HT1080 (cell line): ENCODE measurements at places on chromosomes 3 and 15. TPM values are rescaled to one million over a fixed set of nuclear protein-coding genes. Genes with fewer than 3 reads are reported as not detected.

The TRMT10C gene
- 47.6 and 50.8 TPM in 2 replicates for total RNA-seq

- DNase-seq, result no peak
These were observed 219.2 kb upstream of the SGO1 start for GRCh38 chr3:20405231-20405630.

The SPESP1 gene
- total RNA-seq, result not detected in 2 replicates

The LINGO1 gene
- 0.10 and 0.56 TPM in 2 replicates for total RNA-seq

GRCh38 chr3:71518089-71518488, 65.4 kb downstream of the FOXP1 start:
- DNase-seq, result no peak

The FAM43A gene
- 6.1 and 6.6 TPM in 2 replicates for total RNA-seq

The DUOX1 gene
- not detected in 2 replicates for total RNA-seq

GRCh38 chr3:48157202-48157840, 30.9 kb downstream of the CDC25A start:
- DNase-seq, result peak; percentile 47

GRCh38 chr3:88225326-88226008, 75.7 kb downstream of the C3orf38 start:
- no peak for DNase-seq

DNA sequence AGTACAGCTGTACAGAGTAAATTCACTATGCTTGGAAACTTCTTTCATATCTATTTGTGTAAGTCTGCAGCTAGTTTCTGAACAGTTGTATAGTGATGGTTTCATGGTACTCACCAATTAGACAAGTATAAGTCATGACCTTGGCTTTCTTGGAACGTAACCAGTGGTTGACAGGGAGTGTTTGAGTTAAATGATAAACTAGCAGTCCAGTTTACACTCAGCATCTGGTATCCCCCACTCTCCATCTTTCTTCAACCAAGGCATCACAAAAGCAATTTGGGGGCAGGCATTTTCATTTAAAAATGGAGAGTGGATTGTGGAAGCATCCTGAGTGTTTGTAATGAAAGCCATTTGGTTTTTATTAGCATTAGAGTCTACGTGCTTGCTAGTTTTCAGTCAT, 26.0 kb downstream of the MME start:
- DNase-seq, result no peak

The DAZL gene
- total RNA-seq, result 0.07 TPM in 1 of 2 replicates, not detected in the other

DNA sequence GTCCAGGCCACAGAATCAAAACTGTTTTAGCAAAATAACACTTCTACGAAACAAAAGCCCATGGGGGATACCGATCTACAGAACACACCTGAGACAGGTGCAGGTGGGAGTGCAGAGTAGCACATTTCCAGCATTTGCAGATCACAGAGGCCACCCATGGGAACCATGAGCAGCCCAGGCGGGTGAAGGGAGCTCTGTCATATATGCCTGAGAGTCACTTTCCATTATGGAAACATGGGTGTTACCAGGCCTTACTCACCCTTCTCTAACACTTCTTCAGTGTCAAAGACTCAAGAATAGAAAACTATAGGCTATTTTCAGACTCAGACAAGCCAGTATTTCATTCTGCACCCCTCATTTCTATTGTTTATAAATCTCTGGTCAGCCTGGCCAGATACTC, 3.5 kb downstream of the PLA1A start:
- DNase-seq, result no peak

GRCh38 chr3:17044855-17045254, 160.1 kb downstream of the PLCL2 start:
- no peak for DNase-seq

The XCR1 gene
- total RNA-seq, result not detected in 2 replicates

DNA sequence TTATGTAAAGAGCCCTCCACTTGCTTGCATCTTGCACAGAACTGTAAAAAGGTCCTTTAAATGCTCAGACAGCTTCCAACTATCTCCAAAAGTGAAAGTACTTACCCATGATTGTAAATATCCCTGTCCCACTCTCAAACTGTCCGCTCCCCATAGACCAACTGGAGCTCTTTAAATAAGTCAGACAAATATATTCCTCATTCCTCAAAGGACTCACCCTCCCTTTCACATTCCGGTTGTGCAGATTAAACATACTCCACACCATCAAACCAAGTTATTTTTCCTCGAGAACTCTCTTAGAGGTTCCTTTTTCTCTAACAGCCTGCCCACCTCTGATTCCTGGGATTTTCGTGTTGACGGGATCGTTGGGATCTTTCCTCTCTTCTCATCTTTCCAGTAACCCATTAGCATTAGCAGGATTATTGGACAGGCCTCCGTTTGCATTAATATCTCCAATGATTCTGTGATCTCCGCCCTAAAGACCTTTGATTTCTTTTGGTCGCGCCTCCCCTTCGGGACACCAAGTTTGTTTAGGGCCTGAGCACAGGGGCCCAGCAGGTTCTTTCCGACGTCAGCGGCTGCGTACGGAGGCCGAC, 763 bp downstream of the GOLGB1 start:
- no peak for DNase-seq

The IL17RD gene
- total RNA-seq, result 4.3 and 5.7 TPM in 2 replicates

The STRIT1 gene
- total RNA-seq, result not detected in 2 replicates

DNA sequence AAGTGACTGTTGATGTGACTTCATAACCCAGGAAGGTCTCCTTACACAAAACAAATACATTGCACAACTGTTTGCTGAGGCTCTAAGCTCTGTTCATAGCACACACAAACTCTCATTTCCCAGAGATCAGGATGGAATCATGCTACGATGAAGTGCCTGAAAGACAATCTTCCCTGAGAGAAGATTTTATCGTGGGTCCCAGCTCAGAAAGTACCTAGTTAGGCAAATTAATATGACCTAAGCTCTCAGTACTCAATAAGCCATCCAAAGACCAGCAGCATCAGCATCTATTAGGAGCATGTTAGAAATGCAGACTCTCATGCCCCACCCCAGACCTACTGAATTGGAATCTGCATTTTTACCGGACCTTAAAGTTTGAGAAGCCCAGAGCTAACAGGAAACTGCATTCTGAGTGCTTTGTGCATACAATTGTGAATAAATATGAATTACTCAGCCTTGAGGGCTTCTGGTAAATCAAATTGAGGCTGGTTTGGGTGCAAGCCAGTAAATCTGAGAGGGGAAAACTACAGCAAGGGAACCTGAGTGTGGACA, 161.5 kb upstream of the C2CD4B start:
- no peak for DNase-seq

- no peak for DNase-seq
These were observed 27.6 kb upstream of the SEMA6D start for GRCh38 chr15:47689660-47690059.

DNA sequence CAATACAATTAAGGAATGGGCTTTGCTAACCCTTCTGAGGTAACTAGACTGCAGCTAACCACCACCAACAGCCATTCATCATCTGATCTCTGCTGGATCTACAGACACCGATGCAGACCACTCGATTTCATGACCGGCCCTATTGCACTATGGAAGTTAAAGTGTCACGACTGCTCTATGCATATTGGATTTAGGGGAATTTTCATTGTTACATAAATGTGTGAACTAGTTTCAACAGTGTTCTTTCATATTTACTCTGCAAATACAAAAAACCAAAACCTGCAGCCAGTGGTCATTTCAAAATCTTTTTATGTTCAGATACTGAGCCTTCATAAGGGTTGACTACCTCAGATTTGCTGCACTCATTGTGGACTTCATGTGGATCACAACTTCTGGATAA, 14.5 kb downstream of the CDV3 start:
- no peak for DNase-seq
